Activated naive CD4-positive, alpha-beta T cell treated with anti-CD3 and anti-CD28 coated beads, Interleukin-2, amount 10 ng/mL, durations not matched to agents 7 days and 5 days (primary cell): ENCODE measurements at places on chromosomes 7 and 10.

- DNase-seq: no peak
- H3K4me1 ChIP-seq: no peaks in the 10 kb centered on the region
- no peak overlapping the region for H3K4me3 ChIP-seq
- H3K27ac ChIP-seq: no peak overlapping the region
Measured at GRCh38 chr10:123357421-123357930, 203.3 kb downstream of the BUB3 start.

- peaks cover 24% of the 10 kb centered on the region for H3K36me3 ChIP-seq
- no peak overlapping the region for H3K27ac ChIP-seq
- no peak overlapping the region for H3K4me3 ChIP-seq
- no peaks in the 10 kb centered on the region for H3K27me3 ChIP-seq
- peaks cover 12% of the 10 kb centered on the region for H3K4me1 ChIP-seq
Measured at GRCh38 chr7:7793249-7793648, 74.8 kb upstream of the RPA3 start.

- no peak overlapping the region for H3K4me3 ChIP-seq
- no peak for DNase-seq
- H3K4me1 ChIP-seq: no peaks in the 10 kb centered on the region
- H3K27me3 ChIP-seq: peaks cover 14% of the 10 kb centered on the region
Measured at GRCh38 chr7:27359181-27360125, 116.9 kb downstream of the EVX1 start.

GRCh38 chr10:77090381-77091356 is 546.9 kb downstream of the KCNMA1 start:
- H3K4me3 ChIP-seq: no peak overlapping the region
- H3K27me3 ChIP-seq: no peaks in the 10 kb centered on the region
- no peaks in the 10 kb centered on the region for H3K4me1 ChIP-seq
- H3K36me3 ChIP-seq: no peaks in the 10 kb centered on the region
- DNase-seq: no peak
- H3K27ac ChIP-seq: no peak overlapping the region

DNA sequence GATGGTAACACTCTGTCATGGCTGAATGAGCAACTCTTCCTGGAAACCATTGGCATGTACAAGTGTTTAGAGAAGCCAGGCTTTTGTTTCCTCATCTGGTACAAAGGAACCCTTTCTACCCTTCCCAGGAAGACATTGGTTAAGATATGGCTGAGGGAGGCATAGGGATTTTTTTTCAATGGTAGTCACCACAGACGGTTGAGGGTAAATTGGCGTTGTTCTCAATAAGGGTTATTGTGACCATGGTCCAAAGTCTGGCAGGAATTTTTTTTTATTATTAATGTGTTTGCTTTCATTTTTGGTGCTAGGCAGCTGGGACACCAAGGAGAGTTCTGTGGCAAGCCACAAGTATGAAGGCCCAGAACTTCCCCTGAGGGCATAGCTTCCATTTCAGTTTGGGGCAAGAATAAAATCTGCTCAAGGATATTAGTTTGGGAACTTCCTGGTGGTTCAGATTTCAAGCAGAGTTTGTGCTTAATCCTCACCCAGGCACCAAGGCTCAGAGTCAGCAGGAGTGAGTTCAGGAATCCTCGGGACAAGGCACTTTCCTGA is at the start of gene PLEKHS1:
TSS of gene PLEKHS1 (plus strand) at position 502 of the 552 bp plus-strand sequence. CDS start 3,596 bp downstream, outside the sequence.
- no peaks in the 10 kb centered on the region for H3K4me1 ChIP-seq
- H3K27me3 ChIP-seq: peaks cover 28% of the 10 kb centered on the region
- DNase-seq: no peak
- H3K36me3 ChIP-seq: no peaks in the 10 kb centered on the region
- H3K27ac ChIP-seq: no peak within 1 kb of the TSS

- no peak overlapping the region for H3K27ac ChIP-seq
- H3K4me1 ChIP-seq: no peaks in the 10 kb centered on the region
- no peaks in the 10 kb centered on the region for H3K27me3 ChIP-seq
- H3K36me3 ChIP-seq: no peaks in the 10 kb centered on the region
- DNase-seq: no peak
Measured at GRCh38 chr10:126939706-126940105, 34.5 kb downstream of the DOCK1 start.

DNA sequence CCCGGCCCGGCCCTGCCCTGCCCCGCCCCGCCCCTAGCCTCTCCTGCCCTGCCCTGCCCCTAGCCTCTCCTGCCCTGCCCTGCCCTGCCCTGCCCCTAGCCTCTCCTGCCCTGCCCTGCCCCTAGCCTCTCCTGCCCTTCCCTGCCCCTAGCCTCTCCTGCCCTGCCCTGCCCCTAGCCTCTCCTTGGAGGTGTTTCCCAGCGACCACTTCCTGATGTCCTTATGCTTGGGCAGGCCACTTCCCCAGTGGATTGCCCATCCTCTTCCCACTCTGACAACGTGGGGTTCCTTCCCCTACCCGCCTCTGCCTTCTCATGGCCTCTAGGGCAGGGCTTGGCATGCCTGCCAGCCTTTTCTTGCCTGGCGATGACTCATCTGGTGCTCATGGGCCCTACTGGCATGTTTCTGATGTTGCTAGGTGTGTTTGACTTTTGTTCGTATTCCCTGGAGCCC is 21.2 kb downstream of the PRXL2A start:
- H3K4me1 ChIP-seq: no peaks in the 10 kb centered on the region
- no peak for DNase-seq
- H3K36me3 ChIP-seq: peaks cover 3% of the 10 kb centered on the region
- H3K27me3 ChIP-seq: no peaks in the 10 kb centered on the region

GRCh38 chr7:84611391-84611790 is 416.8 kb upstream of the SEMA3A start:
- H3K36me3 ChIP-seq: no peaks in the 10 kb centered on the region
- no peak for DNase-seq
- H3K27me3 ChIP-seq: no peaks in the 10 kb centered on the region

- no peak for DNase-seq
- no peak overlapping the region for H3K4me3 ChIP-seq
- peaks cover 7% of the 10 kb centered on the region for H3K27me3 ChIP-seq
Measured at GRCh38 chr7:44224080-44224973, 23.5 kb downstream of the YKT6 start.

DNA sequence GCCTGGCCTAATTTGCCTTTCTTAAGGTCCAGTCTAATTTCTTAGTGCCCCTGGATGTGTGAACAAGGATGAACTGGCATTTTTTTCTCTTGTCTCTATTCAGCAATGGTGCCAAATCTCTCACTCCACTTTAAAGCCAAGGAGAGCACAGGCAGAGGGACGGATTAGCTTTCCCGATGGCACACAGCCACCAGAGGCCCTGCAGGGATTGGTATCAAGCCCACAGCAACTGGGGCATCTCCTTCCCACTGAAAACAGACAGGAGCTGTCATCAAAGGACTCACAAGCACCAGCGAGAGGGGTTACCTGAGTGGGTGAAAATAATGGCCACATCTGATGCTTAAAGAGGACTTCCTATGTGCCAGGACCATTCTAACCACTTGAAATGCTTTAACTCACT is 83.1 kb downstream of the ITIH5 start:
- H3K27me3 ChIP-seq: peaks cover 42% of the 10 kb centered on the region
- H3K4me3 ChIP-seq: no peak overlapping the region
- H3K4me1 ChIP-seq: peaks cover 9% of the 10 kb centered on the region
- DNase-seq: no peak

DNA sequence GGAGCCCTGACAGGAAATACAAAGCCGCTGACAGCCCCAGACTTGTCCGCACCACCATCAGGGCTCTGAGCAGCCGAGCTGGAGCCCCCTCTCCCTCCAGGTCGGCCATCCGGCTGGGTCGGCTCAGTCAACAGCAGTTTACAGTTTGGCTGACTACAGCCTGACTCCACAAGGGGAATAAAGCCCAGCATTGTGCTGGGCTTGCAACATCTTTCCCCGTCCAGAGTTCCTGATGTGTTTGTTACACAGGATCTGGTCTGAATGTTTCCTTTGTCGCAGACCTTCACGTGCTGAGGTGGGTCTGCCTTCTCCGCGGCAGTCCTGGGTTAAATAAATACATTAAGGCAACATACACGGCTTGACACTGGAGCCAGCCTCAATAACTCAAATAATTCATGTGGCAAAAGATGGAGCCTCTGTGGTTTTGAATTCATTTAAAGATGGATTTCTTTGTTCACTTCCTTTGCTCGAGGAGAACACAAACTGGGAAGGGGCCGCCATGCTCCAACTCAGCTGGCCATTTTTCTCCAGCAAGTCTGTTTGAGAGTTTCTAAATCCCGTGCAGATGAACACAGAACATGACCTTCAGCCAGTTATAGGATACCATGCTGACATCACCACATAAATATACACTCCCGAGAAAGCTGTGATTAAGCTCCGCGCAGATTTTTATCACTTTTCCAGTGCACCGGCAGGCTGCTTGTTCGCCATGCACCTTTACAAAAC is 192.1 kb downstream of the WDR11 start:
- no peaks in the 10 kb centered on the region for H3K27me3 ChIP-seq
- H3K4me3 ChIP-seq: no peak overlapping the region
- no peak for DNase-seq
- no peaks in the 10 kb centered on the region for H3K4me1 ChIP-seq
- no peak overlapping the region for H3K27ac ChIP-seq

- no peak overlapping the region for H3K27ac ChIP-seq
- no peaks in the 10 kb centered on the region for H3K36me3 ChIP-seq
- DNase-seq: no peak
- no peak overlapping the region for H3K4me3 ChIP-seq
- peaks cover 19% of the 10 kb centered on the region for H3K27me3 ChIP-seq
Measured at GRCh38 chr10:78658645-78659597, 409.8 kb upstream of the ZMIZ1 start.

DNA sequence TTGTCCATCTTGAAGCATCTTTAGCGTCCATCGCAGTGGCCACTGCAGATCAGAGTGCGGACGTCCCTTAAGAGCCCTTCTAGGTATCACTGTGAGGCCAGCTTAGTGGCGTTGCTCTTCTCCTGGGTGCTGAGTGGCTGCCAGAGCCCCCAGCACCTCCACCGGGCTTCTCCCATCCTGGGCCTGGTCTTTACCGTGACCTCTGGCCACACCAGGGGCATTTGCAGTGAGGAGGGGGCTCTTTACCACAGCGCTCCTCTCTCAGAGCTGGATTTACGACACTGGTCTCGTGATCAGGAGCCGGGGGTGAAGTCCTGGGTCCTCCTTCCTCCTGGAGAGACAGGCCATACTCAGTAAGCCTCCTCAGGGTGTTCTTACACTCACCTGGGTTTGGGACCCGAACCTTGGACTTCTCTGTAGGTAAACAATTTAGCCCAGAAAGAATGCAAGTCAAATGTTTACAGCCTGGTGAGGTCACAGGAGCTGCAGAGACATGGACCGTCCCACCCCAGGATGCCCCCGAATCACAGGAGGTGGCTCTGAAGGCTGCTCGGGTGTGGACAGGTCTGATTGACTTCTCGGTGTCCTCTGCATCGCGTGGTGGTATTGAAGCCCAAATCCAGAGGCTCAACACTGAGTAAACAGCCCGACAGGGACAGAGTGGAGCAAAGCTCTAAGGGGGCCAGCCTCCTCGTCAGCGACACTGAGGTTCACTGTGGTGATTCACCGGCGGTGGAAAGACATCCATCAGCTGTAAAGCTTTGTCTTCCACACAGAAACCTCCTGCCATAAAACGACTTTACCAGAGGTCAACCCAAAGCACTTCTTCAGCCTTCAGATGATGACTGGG is 33.0 kb downstream of the JAKMIP3 start:
- DNase-seq: peak; percentile 16
- H3K27ac ChIP-seq: no peak overlapping the region
- H3K4me3 ChIP-seq: no peak overlapping the region
